ENCODE measurements at places on chromosomes 16 and 17.

- DNase-seq = no peak
Observed at GRCh38 chr17:58052945-58053715, 30.1 kb upstream of the DYNLL2 start.

- DNase-seq = no peak
Observed at GRCh38 chr16:83928341-83929055, 24.5 kb upstream of the OSGIN1 start.

GRCh38 chr17:57940653-57941329, 14.4 kb downstream of the CUEDC1 start:
- no peak for DNase-seq

- DNase-seq = no peak
Observed at GRCh38 chr17:42989726-42990652, 8.2 kb upstream of the RPL27 start.

DNA sequence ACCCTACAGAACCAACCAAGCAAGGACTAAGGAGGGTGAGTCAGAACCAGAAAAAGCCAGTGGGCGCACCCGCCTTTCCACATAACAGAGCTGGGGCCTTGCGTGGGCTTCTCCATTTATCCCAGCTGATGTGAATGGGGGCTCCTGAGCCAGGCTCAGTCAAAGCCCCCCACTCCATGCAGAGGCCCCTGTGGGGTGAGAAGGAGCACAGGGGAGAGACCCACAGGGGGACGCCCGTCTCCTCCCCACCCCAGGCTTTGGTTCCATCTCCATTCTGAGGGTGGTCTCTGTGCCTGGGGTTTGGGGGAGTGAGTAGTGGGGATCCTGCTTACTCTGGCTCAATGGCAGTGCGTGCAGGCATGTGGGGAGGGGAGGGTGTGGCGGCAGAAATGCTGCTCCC, 210.1 kb upstream of the TNRC6C start:
- DNase-seq = no peak
